ENCODE measurements at places on chromosomes 7 and 10.
A peak's percentile ranks its signal among the peaks of the same experiment; 100 is the strongest.

DNA sequence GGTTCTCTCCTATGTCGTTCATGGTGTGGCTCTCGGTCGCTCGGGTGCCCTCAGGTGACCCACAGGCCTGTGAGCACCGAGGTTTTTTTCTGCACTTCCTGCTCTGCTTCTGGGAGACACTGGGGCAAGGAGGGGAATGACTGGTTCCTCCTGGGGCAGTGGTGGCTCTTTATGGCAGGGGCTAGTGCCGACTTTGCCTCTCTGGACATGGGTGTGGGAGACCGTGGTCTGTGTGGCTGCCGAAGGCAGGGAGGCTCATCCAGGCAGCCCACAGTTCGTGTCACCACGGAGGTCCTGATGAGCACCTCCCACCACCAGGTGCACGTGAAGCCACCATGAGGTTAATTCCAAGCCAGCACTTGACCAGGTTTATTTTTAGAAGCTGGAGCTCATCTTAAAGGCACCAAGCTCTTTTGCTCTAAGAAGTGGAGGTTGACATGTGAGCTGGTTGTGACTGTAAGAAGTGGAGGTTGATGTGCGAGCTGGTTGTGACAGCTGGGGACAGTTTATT is 24.7 kb upstream of the DPYSL4 start:
- peak; percentile 25 for DNase-seq

- DNase-seq = no peak
These were observed 65.8 kb downstream of the KLF6 start for GRCh38 chr10:3719024-3719843.

- DNase-seq = no peak
These were observed 231.8 kb downstream of the WDR37 start for GRCh38 chr10:1287971-1288401.

DNA sequence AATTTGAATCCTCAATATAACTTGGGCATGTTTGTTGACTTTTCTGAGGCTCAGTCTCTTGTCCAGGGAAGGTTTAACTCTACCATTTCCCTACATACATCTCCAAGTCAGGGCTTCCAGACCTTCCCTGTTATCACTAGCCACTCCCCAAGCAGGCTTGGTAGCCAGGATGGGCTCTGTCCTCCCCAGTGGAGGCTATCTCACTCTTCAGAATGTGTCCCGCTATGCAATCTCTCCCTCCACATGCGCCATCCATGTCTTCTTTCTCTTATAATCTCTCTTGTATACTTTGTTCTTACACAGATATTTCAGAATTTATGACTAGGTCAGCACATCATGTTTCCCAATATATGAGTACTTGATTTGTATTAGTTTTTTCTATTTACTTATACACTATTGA is 310.4 kb downstream of the HGF start:
- no peak for DNase-seq

- DNase-seq = no peak
These were observed 291.7 kb upstream of the HABP2 start for GRCh38 chr10:113261161-113261560.

DNA sequence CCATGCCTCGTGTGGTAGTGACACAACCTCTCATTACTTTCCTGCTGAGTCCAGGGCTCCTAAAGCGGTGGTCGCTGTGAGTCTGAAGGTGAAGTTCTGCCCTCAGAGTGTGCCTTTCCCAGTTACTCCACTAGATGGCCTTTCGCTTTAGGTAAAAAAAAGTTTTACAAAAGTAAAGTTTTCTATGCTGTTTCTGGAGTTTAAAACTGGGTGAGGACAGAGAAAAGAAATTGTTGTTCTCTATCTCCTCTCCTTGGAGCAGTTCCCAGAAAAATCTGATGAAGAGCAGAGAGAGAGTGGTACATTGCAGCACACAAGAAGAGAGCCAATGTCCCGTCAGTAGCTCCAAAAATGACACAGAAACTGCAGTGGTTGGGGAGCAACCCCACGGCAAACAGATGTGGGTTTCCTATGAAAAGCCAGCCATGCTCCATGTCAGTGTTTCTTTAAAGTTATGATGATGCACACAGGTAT is 257.1 kb downstream of the GLI3 start:
- DNase-seq = no peak

DNA sequence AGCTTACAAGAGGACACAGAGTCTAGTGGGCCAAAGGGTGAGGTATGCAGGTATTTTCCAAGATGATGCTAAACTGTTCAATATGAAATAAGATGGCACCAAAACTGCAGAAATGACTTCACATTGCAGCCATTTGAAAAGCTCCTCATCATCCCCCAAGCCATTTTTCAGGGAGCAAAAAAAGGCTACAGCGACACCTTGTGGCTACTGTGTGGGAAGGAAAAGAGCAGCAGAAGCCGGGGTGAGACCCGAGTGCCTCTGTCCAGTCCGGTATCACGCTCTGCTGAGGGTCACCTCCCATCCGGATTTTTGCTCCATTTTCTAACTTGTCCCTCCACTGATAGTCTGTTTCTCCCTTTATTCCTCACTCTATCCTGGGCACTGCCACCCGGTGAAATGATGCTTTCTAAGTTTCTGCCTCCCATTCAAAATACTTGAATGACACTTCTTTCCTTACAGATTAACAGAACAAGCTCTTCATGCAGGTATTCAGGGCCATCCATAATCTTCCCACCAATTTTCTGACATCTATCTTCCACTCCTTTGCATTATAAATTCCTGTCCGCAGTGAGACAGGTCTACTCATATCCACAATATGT is 220.2 kb downstream of the DGKI start:
- no peak for DNase-seq

- DNase-seq = no peak
These were observed 95.3 kb downstream of the HERPUD2 start for GRCh38 chr7:35599645-35600044.

DNA sequence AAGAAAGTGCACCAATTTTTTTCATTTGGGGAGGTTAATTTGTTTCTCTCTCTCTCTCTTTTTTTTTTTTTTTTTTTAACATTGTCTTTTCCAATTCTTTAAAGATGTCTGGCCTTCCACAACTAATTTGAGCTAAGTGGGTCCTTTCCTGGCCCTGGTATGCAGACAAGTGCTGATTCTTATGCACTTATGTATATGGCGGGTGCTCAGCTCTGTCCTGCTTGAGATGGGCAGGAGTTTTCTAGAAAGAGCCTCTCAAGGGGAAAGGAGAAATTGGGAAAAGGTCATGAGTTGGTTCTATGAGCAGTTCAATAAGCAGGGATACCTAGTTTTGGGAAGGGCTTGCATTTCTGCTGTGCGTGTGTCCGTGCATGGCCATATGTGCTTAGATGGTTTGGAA is 67.8 kb upstream of the NPVF start:
- DNase-seq = no peak

DNA sequence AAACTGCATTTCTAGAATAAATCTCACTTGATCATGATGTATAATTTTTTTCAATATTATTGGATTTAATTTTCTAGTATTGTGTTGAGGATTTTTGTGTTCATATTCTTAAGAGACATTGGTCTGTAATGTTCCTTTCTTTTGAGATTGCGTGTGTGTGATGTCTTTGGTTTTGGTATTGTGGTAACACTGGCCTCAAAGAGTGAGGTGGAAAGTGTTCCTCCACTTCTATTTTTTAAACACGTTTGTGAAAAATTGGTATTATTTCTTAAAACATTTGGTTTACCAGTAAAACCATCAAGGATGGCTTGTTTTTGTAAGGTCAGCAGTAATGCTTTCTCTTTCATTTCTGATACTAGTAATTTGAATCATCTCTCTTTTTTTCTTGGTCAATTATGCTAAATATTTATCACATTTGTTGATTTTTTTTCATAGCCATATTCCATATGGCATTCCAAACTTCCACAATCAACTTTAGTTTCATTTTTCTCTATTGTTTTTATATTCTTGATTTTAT is 290.2 kb upstream of the CDC14C start:
- no peak for DNase-seq

DNA sequence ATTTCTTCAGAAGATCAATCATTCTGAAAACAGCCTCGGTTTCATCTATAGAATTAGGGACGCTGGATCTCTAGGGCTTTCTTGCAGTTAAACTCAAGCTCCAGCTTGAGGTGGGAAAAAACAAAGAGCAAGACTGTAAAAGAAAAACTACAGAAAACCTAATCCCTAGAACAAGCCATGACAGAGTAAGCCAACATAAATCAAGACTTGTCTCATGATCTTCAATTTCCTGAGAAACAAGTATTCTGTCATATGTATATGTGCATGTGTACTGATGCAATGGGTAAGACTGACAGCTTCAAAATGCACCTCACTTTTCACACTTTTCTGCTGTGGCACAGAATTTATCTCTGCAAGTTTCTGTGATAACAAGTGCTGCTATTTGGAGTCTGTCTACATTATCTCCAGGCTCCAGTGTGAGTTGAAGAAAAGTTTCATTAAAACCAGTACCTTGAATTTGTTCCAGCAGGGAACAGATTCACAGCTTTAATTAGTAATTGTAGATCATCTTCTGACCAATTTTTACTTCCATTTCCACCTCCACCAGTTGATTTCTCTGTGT is 19.2 kb downstream of the PMPCB start:
- DNase-seq = no peak

- no peak for DNase-seq
These were observed 75.1 kb upstream of the SP4 start for GRCh38 chr7:21352540-21353387.

- no peak for DNase-seq
These were observed 886.4 kb upstream of the LRRN3 start for GRCh38 chr7:110204527-110204926.

GRCh38 chr10:85642421-85643170 is 724.0 kb downstream of the GRID1 start:
- DNase-seq = no peak

- DNase-seq = no peak
These were observed 65.7 kb upstream of the NOBOX start for GRCh38 chr7:144468990-144469732.

DNA sequence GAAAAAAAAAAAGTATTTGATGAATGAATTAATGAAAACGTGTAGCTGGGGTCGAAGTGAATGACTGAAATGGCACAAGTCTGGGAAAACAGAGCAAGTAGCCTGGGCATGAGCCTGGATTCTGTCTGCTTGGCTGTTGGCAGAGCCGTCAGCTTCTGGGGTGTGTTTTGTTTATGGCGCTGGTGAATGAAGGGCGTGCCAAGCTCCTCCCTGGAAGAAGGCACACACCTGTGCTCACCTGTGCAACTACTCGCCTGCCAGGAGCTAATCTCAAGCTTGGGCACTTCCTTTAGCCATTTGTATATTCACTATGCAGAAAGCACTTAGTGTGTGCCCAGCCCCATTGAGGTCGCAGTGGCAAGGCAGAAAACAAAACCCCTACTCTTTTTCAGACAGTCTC is 74.1 kb downstream of the GTF2IRD1 start:
- DNase-seq = no peak

- no peak for DNase-seq
These were observed 41.9 kb downstream of the RNLS start for GRCh38 chr10:88541116-88541626.

DNA sequence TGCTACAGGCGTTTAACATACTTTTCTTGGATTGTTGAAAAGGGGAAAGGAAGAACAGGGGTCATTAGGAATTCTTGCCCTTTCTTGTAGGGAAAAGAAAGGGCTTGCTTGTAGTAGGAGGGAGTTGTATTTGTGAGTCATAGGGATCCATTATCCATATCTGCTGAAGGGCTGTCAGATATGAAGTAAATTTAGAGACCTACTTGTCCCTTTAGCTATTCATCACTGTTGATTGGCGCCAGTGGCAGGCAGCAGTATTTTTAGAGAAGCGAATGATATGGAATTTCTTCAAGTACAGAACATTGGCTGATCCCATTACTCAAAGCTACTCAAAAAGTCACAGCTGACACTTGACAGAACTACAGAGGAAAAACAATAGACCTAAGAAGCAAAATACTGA is 97.7 kb downstream of the CELF2 start:
- no peak for DNase-seq

Data from T-helper 9 cell (primary cell).